ENCODE measurements at places on chromosomes 5 and 9.
A peak's percentile ranks its signal among the peaks of the same experiment; 100 is the strongest.

DNA sequence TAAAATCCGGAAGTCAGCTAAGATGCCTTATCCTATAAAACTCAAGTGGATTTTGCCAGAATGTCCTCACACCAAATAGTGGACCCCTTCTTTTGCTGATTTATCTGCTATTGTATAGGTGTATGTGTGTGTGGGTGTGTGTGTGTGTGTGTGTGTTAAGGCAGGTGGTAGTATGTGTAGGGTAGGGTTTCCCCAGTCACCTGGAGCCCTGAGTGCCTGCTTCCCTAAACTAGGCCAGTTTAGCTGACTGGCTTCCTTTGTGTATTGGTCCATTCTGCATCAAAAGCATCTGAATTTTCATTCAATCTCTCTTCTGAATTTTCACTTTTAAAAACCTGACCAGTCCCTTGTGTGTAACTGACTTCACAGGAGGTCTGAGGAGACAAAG lies 42.2 kb upstream of the LCP2 start:
- no peak for DNase-seq
- peaks cover 31% of the 10 kb centered on the region for H3K4me1 ChIP-seq
- H3K27ac ChIP-seq: no peak overlapping the region
- no peaks in the 10 kb centered on the region for H3K27me3 ChIP-seq

GRCh38 chr9:109164042-109164441 lies 3.0 kb downstream of the FRRS1L start:
- H3K36me3 ChIP-seq: no peaks in the 10 kb centered on the region
- DNase-seq: no peak
- H3K4me1 ChIP-seq: no peaks in the 10 kb centered on the region
- peaks cover 83% of the 10 kb centered on the region for H3K27me3 ChIP-seq

- H3K4me1 ChIP-seq: no peaks in the 10 kb centered on the region
- no peaks in the 10 kb centered on the region for H3K36me3 ChIP-seq
- H3K27ac ChIP-seq: no peak overlapping the region
- no peak for DNase-seq
- no peak overlapping the region for H3K4me3 ChIP-seq
These were observed 12.2 kb downstream of the BHMT2 start for GRCh38 chr5:79081779-79082178.

DNA sequence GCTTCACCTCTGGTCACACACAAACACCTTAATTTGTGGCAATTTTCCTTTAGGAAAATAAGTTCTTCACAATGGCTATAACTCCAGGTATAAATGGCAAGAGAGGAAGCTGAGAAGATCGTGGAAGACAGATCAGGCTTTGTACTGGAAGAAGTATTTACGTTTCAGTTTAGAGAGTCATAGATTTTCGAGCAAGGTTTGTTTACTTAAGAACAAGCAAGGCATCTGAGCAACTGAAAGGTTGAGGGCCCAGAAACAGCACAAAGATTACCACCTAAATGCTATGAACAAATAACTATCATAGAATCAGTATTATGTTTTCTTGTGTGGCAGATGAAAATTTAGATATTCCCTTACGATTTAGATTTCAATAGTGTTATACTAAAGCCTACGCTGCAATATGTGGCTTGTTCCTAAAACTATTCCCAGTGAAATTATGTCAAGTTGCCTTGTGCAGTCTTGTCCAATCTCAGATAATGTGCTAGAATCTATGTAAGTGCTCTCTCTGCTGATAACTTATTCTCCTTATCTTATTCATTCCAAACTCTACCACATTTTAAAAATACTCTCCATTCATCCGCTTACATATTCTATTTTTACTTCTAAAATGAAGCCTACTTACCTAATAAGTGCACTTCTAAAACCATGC lies 6.7 kb downstream of the SLCO4C1 start:
- peaks cover 3% of the 10 kb centered on the region for H3K4me1 ChIP-seq
- DNase-seq: no peak
- H3K27me3 ChIP-seq: no peaks in the 10 kb centered on the region
- no peak overlapping the region for H3K27ac ChIP-seq
- no peak overlapping the region for H3K4me3 ChIP-seq

DNA sequence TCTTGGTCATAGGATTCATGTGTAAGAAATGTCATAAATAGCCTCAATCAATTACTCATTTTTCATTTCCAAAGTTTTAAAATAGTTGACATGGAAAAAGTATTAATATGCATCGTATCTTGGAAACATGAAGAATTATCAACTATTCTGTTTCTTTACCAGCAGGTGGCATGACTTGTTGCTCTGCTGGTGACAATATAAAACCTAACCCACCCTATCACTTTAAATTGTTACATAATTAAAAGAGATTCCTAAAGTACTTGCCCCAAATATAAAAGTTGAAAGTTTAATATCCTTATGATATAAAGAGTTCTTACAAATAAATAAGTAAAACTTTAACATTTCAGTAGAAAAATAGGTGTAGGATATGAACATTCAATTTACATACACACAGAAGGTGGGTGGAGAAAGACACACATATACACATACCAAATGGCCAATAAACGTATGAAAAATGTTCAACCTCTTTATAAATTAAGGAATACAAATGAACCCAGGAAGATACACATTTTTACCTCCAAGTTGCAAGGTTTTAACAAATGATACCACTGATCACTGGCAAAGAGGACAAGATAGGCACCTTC lies 30.6 kb downstream of the MAP1B start:
- H3K36me3 ChIP-seq: no peaks in the 10 kb centered on the region
- no peak for DNase-seq
- no peak overlapping the region for H3K4me3 ChIP-seq
- H3K27me3 ChIP-seq: peaks cover 63% of the 10 kb centered on the region

GRCh38 chr9:106583751-106584150 lies 279.2 kb upstream of the ZNF462 start:
- no peak for DNase-seq
- H3K4me3 ChIP-seq: no peak overlapping the region
- no peaks in the 10 kb centered on the region for H3K4me1 ChIP-seq
- H3K27ac ChIP-seq: no peak overlapping the region
- no peaks in the 10 kb centered on the region for H3K36me3 ChIP-seq

DNA sequence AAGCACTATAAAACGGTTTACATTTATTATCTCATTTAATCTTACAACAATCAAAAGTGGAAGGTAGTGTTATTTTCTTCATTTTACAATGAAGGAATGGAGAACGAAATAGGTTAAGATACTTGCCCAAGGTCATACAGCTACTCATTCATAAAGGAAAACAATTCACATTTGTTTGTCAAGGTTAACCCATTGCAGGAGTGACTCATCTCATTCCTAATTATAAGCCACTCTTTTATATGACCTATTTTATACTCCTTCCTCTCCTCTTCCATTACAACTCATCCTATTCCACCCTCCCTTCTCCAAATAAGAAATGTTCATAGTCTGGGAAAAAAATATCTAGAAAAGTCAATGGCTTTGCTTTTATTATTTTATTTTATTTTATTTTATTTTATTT lies 29.6 kb downstream of the CRHBP start:
- H3K4me1 ChIP-seq: no peaks in the 10 kb centered on the region
- H3K27me3 ChIP-seq: peaks cover 9% of the 10 kb centered on the region

- DNase-seq: no peak
- peaks cover 11% of the 10 kb centered on the region for H3K27me3 ChIP-seq
- H3K36me3 ChIP-seq: no peaks in the 10 kb centered on the region
- no peak overlapping the region for H3K4me3 ChIP-seq
These were observed 31.8 kb upstream of the CKS2 start for GRCh38 chr9:89278997-89279739.

- no peaks in the 10 kb centered on the region for H3K27me3 ChIP-seq
- peak overlapping the region; percentile 22 for H3K27ac ChIP-seq
- H3K4me1 ChIP-seq: peaks cover 59% of the 10 kb centered on the region
- no peak overlapping the region for H3K4me3 ChIP-seq
These were observed 80.7 kb downstream of the PRRT1B start for GRCh38 chr9:131625790-131626670.

DNA sequence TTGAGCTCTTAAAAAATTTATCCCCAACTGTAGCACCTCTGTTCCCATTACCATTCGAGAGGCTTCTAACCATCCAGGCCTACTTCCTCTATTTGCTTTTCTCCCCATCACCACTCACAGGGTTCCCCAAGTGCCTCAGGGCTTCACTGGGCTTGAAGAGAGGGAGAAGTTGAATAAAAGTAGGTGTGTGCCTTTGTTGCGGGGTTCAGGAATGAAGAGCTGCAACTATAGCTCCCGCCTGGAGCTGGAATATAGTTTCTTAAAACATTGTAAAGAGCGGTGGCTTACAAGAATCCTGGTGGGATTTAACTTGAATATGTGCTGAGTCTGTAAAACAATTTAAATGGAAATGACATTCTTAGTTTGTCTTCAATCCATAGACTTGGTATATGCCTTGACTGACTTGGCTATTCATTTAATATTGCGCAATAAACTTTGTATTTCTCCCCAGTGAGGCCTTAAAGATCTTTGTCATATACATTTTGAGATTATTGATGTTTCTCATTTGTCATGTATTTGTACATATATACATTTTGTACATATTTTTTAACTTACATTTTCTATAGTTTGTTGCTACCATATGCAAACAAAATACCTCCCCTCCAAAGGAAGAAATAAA lies 7.2 kb downstream of the ENTREP1 start:
- no peak overlapping the region for H3K27ac ChIP-seq
- H3K4me1 ChIP-seq: no peaks in the 10 kb centered on the region

DNA sequence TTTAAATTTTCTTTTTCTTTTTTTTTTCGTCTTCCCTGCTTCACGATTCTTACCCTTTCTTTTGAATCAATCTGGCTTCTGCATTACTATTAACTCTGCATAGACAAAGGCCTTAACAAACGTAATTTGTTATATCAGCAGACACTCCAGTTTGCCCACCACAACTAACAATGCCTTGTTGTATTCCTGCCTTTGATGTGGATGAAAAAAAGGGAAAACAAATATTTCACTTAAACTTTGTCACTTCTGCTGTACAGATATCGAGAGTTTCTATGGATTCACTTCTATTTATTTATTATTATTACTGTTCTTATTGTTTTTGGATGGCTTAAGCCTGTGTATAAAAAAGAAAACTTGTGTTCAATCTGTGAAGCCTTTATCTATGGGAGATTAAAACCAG lies 352.2 kb downstream of the NTRK2 start:
- no peak overlapping the region for H3K4me3 ChIP-seq
- peaks cover 20% of the 10 kb centered on the region for H3K27me3 ChIP-seq
- H3K4me1 ChIP-seq: no peaks in the 10 kb centered on the region
- H3K27ac ChIP-seq: no peak overlapping the region
- DNase-seq: no peak

GRCh38 chr9:109468927-109469326 lies 29.2 kb downstream of the PTPN3 start:
- no peak overlapping the region for H3K27ac ChIP-seq
- H3K4me3 ChIP-seq: no peak overlapping the region
- H3K27me3 ChIP-seq: peaks cover 20% of the 10 kb centered on the region
- no peak for DNase-seq
- no peaks in the 10 kb centered on the region for H3K36me3 ChIP-seq

GRCh38 chr5:13081116-13081515 lies 863.4 kb downstream of the DNAH5 start:
- no peaks in the 10 kb centered on the region for H3K27me3 ChIP-seq
- DNase-seq: no peak

GRCh38 chr9:650362-650761 lies 191.1 kb upstream of the DMRT1 start:
- peak overlapping the region; percentile 68 for H3K27ac ChIP-seq
- peak overlapping the region; percentile 60 for H3K4me3 ChIP-seq
- peaks cover 14% of the 10 kb centered on the region for H3K4me1 ChIP-seq
- DNase-seq: no peak

GRCh38 chr5:6719417-6719816 lies 6.2 kb downstream of the TENT4A start:
- H3K36me3 ChIP-seq: peaks cover 17% of the 10 kb centered on the region
- no peak overlapping the region for H3K4me3 ChIP-seq
- H3K4me1 ChIP-seq: peaks cover 95% of the 10 kb centered on the region
- DNase-seq: no peak
- H3K27ac ChIP-seq: peak overlapping the region; percentile 51

GRCh38 chr9:26604076-26604662 lies 288.4 kb downstream of the CAAP1 start:
- H3K4me3 ChIP-seq: no peak overlapping the region
- H3K27me3 ChIP-seq: no peaks in the 10 kb centered on the region
- no peaks in the 10 kb centered on the region for H3K4me1 ChIP-seq

DNA sequence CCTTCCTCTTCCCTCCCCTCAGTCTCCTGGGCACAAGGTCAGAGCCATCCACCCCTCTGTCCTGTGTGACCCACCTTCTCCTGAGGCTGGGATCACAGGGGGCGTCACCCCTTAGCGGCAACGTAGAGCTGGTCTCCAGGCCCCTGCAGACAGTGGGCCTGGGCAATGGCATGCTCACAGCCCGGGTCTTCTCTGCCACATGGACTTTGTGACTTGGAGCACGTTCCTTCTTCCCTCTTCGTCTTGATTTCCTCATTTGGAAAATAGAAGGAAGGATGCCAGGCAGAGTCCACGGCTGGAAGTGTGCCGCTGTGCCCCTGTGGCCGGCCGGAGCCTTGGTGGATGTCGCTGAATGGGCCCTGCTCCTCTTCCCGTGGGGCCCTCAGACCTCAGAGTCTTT lies 10.0 kb downstream of the RXRA start:
- H3K36me3 ChIP-seq: peaks cover 2% of the 10 kb centered on the region
- H3K27me3 ChIP-seq: no peaks in the 10 kb centered on the region
- H3K4me1 ChIP-seq: peaks cover 20% of the 10 kb centered on the region
- H3K27ac ChIP-seq: no peak overlapping the region
- no peak overlapping the region for H3K4me3 ChIP-seq

GRCh38 chr5:429453-430188 lies 13.4 kb upstream of the EXOC3 start:
- H3K4me3 ChIP-seq: no peak overlapping the region
- no peaks in the 10 kb centered on the region for H3K36me3 ChIP-seq
- peaks cover 32% of the 10 kb centered on the region for H3K27me3 ChIP-seq
- no peak overlapping the region for H3K27ac ChIP-seq
- no peaks in the 10 kb centered on the region for H3K4me1 ChIP-seq

DNA sequence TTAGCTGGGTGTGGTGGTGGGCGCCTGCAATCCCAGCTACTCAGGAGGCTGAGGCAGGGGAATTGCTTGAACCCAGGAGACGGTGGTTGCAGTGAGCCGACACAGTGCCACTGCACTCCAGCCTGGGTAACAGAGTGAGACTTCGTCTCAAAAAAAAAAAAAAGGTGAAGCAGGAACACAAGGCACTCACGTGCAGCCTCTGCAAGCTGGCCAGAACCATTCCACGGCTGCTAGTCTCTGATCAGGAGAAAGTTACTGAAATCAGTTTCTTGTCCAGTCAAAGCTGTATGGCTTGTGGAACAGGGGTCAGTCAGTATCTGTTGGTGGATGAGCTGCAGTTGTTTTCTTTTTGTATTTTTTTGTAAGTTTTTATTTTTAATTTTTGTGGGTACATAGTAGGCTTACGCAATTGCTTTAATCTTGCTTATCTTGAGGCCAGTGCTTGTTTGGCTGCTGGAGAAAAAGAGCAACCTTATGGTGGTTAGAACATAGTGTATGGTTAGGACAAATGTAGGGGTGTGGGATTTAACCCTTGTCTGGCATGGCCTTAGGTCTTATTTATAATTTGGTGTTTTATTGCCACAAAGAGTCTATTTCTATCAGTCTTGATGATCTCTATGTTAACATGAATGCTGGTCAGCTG lies 32.7 kb upstream of the GTF2H2C start:
- H3K36me3 ChIP-seq: no peaks in the 10 kb centered on the region
- no peak overlapping the region for H3K4me3 ChIP-seq
- no peaks in the 10 kb centered on the region for H3K4me1 ChIP-seq
- no peak overlapping the region for H3K27ac ChIP-seq
- DNase-seq: no peak
